AG08396 (cell line): ENCODE measurements at places on chromosomes 2 and 18.

GRCh38 chr2:136383167-136383566, 265.2 kb upstream of the CXCR4 start:
- DNase-seq = no peak

- no peak for DNase-seq
Measured at GRCh38 chr2:223759569-223760430, 77.6 kb downstream of the AP1S3 start.

- DNase-seq = no peak
Measured at GRCh38 chr2:48109491-48110204, 203.3 kb upstream of the FBXO11 start.

GRCh38 chr2:61705625-61706024, 148.2 kb downstream of the FAM161A start:
- no peak for DNase-seq

GRCh38 chr2:169662744-169663143, 31.5 kb downstream of the CFAP210 start:
- DNase-seq = no peak

GRCh38 chr2:111618978-111619902, 264.8 kb downstream of the ANAPC1 start:
- DNase-seq = no peak

DNA sequence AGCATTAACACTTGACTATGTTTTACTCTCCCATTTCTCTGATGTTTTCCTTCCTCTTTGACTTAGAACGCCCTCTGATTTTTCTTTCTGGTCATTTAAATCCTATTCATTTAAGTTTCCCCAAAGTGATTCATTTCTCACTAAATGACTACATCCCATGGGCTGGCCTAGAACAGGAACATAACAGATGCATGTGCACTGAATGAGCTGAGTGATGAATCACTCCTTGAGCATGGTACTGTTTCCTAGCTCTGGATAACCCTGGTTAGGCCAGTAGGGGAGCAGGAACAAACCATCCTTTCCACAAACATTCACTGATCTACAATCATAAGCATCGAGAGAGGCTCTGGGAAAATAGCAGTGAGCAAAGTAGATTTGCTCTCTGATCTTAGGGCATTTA, 221.9 kb upstream of the SETBP1 start:
- peak; percentile 54 for DNase-seq

DNA sequence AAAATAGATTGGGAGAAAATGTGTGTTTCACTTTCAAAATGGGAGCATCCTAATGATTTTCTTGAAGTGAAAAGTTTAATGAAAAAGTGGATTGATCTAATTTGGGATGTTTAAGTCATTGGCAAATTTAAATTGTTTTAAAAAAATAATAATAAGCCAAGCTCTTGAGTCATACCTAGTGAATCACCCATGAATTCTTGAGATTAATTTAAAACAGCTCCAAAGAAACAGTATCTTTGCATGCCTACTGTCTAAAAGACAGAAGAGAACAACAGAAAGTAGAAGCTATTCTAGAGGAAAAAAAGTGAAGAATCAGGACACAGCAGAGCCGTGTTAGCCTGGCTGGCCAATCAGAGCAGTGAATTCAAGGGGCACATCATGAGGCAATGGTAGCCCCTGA, 7.7 kb downstream of the ACVR1C start:
- DNase-seq = peak; percentile 16

DNA sequence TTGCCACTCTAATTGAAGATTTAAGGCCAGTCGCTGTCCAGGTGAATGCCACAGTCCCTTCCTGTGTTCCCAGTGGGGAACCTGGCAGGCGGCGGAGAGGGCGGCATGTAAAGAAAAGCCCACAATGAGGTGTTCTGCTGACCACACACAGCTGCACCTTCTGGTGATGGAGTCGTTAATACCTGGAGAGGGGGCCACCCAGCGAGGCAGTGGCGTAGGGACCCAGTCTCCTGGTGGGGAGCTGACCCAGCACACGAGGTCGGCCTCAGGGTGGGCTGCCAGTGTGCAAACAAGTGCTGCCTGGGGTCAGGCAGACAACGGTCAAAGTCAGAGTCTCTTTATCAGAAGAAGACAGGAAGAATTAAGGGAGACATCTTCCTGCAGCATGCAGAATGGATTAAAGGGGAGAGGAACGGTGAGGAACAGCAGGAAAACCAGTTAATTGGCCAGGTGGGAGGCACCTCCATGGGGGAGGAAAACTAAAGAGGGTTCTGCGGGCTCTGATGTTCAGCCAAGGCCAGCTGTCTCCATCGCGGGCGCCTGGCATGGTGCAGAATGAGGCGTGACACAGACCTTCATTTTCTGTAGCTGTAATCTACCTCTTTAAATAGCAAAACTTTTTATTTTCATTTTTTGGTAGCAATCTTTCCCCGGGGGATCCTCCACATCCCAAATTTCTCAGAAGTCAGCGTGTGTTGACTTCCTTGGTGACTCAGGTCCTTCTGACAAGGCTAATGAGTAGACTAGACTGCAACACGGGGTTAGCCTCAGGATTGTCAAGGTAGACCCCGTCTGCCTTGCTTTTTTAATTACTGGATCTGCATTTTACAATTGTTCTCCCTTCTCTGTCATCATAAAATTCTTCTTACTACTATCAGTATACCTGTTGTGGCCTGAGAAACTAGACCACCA, 78.3 kb downstream of the SMAD7 start:
- no peak for DNase-seq

DNA sequence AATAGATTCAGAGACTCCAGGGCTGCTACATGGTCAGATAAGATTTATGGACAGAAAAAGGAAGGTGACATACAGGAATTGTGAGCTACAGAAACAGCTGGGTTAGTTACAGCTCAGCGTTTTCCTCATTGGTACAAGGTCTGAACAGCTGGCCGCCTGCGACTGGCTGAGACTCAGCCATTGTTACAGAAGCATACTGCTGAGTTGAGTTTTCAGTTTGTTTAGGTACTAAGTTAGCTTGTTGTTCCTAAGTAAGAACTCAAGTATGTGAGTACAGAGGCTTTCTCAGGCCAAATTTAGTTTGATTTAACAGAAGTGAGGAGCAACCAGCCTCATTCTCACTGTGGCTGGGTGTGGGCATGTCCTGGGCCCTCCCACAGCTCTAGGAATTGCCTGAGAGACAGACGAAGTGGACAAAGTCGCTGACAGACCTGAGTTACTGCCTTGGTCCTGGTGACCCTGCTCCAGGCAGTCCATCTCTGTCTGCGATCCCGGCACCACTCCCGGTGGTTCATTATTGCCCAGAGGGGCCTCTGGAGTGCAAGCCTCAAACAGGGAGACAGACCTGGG, 27.8 kb upstream of the RHOB start:
- DNase-seq = no peak

DNA sequence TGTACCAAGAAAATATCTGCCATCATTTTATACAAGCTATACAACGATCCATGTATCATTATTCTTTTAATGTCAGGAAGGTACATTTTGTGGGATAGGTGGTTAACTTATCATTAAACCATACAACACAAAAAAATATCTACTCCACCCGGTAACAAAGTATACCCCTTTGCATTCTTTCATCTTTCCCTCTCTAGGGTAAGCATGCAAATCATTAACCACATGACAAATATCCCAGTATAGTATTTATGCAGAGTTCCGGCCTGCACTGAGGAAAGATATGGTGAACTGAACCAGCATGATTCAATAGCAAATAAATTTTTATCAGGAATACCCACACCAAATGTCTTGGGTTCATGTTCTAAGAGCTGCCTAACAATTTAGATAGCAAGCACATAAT, 22.5 kb upstream of the SULT1C2 start:
- no peak for DNase-seq

DNA sequence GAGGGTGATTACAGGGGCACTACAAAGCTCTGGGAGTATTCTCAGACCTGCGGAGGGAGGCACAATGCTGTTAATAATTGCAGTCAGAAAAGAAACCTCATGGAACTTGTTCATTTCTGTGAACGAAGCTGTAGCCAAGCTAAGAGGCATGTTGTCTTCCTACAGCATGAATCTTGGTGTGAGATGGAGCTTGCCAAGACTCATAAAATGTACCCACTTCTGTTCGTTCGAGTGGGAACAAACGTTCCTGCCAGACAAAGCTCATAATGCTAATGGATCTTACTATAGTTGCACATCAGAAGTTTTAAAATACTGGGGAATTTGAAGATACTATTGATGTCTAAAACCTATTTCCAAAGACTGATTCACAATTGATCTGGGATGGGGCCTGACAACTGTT, 489.1 kb downstream of the ZEB2 start:
- DNase-seq = no peak

- no peak for DNase-seq
Measured at GRCh38 chr2:17790536-17790935, 25.7 kb upstream of the MSGN1 start.

DNA sequence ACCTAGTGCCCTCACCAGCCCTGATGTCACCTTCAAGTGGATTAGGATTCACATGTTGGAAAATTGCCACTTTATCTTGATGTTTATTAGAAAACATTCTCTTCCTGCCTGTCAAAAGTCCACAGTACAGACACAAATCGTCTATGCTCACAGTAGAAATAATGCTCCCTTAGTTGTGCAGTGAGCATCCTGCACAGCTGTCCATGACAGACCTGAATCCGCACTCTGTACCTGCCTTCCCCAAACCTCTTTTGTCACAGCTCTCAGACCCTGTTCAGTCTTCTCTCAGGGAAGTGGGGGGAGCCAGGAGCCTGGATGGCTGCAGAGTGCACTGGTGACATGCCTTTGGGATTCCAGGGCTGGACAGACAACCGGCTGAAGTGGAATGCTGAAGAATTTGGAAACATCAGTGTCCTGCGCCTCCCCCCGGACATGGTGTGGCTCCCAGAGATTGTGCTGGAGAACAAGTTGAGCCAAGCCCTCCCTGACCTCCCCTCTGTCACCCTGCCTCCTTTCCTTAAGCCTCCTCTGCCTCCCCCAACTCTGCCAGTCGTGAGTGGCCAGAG, 2.0 kb downstream of the CHRND start:
- DNase-seq = no peak

DNA sequence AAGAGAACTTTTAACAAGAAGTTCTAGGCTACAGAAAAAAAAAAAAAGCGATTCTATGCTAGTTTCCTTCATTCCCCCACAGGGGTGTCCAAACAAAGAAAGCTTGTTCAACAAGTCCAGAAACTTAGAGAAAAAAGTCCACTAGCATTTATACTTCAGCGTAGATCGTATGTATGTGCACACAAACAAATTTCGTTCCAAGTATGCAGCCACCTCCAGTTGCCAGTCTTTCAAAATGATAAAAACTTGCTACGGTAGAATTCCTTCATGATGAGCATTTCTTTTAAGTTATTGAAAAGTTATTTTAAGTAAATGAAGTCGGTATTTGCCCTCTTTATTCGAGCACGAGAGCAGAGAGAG, 3.7 kb upstream of the OTX1 start:
- DNase-seq = no peak

GRCh38 chr2:157758586-157758985, 117.5 kb downstream of the ACVR1 start:
- no peak for DNase-seq

- DNase-seq = no peak
Measured at GRCh38 chr2:104812286-104812685, 41.6 kb upstream of the POU3F3 start.

DNA sequence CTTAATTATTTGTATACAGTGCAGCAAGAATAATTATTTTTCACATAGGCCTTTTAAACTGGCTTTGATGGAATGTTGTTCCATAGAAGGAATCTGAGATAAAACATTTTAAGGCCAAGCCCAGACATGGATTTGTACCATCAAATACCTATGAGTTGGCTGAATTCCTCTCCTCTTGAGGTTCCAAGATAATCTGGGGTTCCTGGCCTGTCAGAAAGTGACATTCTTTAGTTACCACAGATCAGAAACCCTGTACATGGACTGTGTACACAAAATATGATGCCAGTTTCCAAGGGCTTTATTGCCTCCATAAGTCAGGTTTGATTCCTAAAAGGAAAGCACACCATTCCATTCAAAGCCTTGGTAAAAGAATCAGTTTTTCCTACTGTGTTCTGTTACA, 1256.7 kb upstream of the NRXN1 start:
- DNase-seq = no peak

DNA sequence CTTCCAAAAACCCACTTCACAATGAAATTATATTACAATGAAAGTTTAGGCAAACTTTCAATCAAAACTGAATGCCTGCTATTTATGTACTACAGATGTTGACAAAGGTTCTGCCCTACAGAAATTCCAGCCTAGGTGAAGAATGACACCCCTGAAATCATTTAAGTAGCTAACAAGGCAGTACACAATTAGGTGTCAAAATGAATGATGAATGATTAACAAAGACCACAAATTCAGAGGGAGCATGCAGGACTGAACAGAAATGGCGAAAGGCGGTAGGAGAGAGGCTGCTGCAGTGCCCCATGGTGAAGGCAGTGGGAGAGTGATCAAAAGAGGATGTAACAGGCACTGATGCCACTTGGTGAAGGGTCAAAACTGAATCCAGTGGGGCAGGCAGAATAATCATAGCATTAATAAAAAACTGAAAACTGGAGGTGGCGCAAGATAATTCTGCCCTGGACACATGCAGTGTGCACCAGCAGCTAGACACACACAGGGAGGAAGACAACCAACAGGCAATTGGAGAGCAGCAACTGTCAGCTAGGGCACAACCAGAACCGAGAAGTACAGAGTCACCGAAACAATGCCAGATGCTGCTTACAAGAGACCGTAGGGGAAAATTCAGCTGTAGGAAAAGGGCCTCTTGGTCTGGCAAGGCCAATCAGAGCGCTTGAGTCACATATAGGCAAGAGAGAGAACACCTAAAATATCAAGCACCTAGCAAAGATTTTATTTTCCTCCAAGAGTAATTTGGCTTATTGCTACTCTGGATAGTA, 4.5 kb downstream of the TMEM131 start:
- no peak for DNase-seq

GRCh38 chr2:215572341-215572848, 136.5 kb upstream of the FN1 start:
- DNase-seq = no peak

DNA sequence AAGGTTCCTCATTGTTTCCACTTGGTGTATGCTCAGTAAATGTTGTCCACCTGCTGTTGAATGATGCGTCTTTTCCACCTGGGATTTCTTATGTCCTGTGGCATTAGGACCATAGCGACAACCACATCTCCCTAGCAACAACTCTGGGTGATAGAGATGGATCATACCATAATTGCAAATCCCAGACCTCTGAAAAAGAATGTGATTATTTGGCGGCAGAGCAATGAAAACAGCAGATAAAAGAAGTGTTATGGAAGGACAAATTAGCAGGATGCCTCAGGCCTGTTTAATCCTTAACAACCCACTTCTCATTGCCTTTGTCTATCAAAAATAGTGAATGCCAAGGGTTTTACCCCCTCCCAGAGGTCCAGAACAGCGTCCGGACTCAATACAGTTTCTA, 278.9 kb downstream of the TSN start:
- no peak for DNase-seq

- no peak for DNase-seq
Measured at GRCh38 chr2:229124136-229124535, 147.0 kb downstream of the PID1 start.

GRCh38 chr2:161139098-161139987, 20.9 kb upstream of the TANK start:
- DNase-seq = peak; percentile 49

DNA sequence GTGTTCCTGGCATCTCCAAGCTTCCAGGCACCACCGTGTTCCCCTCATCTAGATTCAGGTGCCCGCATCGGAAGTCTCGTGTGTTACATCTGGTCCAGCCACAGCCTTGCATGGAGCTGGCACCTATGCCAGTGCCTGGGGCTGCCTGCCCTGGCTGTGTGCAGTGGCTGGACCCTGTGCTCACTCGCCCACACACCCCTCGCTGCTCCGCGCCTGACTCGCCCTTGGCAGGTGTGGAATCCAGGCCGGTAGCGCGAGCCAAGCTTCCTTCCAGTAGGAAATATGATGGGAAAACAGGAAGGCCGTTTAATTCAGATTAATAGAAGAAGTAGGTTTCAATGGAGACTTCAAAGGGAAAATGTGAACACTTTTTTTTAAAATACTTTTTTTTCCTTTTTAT, 78.0 kb downstream of the PTPN4 start:
- no peak for DNase-seq
